ENCODE measurements at places on chromosomes 16 and 17.

DNA sequence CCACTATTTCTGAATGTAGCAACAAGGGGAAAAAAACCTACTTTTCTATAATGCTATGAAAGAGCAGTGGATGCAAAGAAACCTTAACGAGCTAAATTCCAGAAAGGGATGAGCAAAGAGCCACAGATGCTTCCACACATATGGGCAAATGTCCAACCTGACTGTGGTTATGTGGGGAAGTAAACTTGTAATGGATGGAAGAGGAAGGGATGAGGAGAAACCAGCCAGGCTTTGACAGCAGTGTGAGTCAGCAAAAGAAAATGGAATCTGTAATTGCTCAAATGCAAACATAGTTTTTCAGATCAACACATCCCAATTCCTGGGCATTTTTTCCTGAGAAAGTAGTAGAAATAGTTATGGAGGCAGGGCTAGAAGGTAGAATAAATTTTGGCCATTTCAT lies 204.8 kb upstream of the CPHXL start:
- no peak for DNase-seq

DNA sequence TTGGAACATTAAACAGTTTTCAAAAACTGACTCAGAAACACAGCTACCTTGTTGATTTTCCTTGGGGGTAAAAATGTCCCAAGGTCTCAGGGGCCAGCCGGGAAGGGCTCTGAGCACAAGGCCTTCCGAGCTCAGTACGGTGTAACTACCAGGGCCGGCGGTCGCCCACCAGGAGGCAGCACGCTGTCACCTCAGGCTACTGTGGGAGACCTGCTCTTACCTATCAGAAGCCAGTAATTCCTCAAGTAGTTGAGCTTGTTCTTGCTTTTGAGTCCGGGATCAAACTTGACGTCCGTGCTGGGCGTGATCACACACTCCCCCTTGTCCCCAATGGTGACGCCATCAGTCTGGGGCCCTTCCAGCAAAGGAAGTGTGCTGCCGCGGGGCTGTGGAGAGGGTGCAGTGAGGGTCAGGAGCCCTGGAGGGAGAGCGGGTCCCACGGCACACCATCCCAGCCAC lies 43.4 kb upstream of the ICAM2 start:
- DNase-seq, result peak; percentile 56

DNA sequence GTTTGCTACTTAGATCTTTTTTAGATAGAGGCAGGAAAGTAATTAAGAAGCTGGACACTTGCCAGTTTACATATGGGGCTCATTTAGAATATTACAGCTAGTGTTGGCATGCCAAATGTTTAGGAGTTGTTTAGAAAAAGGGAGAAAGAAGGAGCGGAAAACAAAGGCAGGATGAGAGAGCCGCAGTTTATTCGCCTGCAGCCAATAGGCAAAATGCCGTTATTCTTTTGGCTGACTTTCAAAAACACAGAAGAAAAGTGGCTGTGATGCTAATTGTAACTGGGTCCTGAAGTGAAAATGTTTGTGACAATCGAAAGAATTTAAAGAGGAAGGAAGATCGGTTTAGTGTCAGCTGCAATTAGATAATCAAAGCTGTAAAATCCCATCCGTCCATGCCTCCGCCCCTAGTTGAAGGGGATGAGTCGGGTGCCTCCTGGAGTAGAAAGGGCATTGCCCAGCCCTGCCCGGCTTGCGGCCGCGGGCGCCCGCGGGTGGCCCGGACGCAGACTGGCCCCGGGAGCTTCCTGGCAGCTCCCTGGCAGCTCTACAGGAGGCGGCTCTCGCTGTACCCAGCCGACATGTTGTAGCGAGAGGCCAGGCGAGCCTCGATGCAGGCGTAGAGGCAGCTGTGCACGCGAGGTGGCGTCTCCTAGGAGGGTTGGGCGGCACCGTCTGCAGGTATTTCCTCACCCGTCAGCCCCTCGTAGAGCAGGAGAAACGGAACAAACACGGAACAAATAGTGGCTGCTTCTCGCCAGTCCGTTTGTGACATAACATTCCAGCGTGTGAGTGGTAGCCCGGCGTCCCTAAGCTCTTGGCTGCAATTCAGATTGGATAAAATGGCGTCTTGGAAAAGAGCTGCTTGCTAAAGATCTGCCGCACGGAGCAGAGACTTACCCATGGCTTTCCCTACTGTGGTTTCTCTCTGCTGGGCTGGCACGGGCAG lies 82.2 kb downstream of the TNRC6C start:
- peak; percentile 12 for DNase-seq

DNA sequence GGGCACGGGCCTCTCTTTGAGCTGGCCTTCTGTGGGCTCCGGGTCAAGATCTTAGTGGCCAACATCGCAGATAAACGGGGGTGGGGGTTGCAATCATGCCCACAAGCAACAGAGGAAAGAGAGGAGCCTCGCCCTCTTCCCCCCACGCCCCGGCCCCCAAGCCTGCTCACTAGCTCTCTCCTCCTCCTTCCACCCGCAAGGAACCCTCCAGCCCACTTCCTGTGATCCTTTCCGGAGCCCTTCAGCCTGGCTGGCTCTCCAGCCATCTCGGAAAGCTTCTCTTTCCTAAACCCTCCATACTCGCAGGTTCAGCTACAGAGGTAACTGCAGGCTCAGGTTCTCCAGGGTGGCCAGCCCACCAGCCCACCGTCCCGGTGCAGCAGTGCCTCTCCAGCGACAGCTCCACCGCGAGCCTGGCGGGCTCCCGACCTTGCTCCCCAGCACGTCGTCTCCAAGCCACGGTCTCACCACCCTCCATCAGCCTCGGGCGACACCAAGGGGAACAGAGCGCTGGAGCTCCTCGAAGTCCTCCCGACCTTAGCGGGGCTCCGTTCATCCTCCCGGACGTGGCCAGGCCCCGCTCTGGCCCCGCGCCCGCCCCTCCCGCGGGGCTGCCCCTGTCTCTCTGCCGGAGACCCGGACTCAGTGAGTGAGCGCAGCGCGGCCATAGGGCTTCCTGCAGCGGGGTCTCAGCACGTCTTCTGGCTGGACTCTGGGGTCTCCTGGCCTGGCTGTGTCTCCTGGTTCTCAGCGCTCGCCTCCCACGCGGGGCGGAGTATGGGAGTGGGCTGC lies 12.9 kb upstream of the ODF4 start:
- no peak for DNase-seq

GRCh38 chr16:69448470-69449193 lies 24.2 kb downstream of the CYB5B start:
- DNase-seq, result no peak

- DNase-seq, result no peak
These were observed 68.7 kb downstream of the AIPL1 start for GRCh38 chr17:6366221-6366666.

Data from activated CD4-positive, alpha-beta T cell treated with anti-CD3 and anti-CD28 coated beads for 4 hours (primary cell).